ENCODE measurements at places on chromosomes 11 and 22.

DNA sequence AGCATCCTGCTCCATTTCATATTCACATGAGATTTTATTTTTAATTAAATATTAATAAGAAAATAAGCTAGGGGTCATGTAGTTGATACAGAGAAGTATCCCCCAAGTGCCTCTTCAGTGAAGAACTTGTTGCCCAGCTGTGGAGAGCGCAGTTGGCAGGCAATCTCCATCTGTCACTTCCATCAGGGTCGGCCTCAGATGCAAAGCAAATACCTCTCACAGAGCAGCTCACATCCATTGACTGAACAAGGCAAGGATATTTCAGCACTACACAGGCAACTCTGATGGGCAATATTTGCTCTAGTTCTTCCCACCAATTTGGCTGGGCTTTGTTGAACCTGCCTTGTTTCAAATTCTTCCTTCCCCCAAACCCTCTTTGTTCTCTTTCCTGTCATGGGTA lies 129.4 kb downstream of the NOX4 start:
- no peak for DNase-seq

GRCh38 chr22:36753120-36753802 lies 22.7 kb downstream of the IFT27 start:
- no peak for DNase-seq

- DNase-seq: no peak
Observed at GRCh38 chr11:106311531-106312230, 234.2 kb downstream of the AASDHPPT start.

- DNase-seq: no peak
Observed at GRCh38 chr11:72653649-72654048, 20.6 kb downstream of the PDE2A start.

GRCh38 chr11:69925366-69926196 lies 106.4 kb upstream of the FGF3 start:
- no peak for DNase-seq

DNA sequence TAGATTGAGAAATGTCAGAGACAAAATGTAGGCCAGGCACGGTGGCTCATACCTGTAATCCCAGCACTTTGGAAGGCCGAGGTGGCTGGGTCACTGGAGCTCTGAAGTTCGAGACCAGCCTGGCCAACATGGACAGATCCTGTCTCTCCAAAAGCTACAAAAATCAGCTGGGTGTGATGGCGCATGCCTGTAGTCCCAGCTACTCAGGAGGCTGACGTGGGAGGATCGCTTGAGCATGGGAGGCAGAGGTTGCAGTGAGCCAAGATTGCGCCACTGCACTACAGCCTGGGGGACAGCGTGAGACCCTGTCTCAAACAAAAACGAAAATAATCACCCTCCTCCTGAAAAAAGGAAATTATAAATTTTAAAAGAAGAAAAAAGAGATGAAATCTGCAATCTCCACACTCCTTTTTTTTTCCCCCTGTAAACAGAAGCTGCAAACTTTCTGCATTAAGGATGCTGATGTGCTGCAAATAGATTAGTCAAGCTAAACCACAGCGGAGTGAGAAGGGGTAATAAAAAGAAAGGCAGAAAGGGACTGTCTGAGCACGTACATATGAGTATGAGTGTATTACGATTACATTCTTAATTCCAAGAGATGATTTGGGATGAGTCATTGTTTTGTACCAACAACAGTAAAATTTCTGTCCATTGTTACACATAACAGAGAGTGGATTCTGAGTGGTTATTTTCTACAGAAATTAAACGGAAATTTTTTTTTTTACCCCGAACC lies 87.3 kb downstream of the SIK3 start:
- DNase-seq: no peak

GRCh38 chr11:72969894-72970335 lies 155.7 kb downstream of the ATG16L2 start:
- DNase-seq: no peak

DNA sequence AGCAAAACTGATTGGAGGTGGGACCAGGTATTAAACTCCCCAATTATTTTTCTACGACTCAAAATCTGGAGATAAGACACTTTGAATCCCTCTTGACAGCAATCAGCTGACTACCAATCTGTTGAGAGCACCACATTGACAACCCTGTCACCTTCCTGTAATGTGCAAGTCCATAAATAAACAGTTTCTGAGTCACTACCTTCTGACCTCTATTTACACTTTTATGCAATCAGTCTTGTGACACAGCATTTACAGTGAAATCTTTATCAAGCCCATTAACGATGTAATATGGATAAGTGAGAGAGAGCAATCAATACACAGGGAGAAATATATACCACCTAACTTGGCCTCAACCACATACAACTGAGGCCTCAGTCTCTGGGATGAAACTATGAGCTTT lies 283.7 kb upstream of the ANO5 start:
- no peak for DNase-seq

- DNase-seq: no peak
Observed at GRCh38 chr11:113286509-113287497, 27.6 kb upstream of the TTC12 start.

DNA sequence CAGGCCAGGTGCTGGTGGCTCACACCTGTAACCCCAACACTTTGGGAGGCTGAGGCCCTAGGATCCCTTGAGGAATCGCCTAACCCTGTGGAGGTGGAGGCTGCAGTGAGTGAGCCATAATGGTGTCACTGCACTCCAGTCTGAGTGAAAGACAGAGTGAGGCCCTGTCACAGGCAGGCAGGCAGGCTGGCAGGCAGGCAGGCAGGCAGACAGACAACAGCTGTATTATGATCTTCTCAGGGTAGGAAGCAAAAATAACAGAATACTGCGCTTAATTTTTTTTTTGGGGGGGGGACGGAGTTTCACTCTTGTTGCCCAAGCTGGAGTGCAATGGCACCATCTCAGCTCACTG lies 3901.6 kb upstream of the OR11H1 start:
- DNase-seq: no peak

DNA sequence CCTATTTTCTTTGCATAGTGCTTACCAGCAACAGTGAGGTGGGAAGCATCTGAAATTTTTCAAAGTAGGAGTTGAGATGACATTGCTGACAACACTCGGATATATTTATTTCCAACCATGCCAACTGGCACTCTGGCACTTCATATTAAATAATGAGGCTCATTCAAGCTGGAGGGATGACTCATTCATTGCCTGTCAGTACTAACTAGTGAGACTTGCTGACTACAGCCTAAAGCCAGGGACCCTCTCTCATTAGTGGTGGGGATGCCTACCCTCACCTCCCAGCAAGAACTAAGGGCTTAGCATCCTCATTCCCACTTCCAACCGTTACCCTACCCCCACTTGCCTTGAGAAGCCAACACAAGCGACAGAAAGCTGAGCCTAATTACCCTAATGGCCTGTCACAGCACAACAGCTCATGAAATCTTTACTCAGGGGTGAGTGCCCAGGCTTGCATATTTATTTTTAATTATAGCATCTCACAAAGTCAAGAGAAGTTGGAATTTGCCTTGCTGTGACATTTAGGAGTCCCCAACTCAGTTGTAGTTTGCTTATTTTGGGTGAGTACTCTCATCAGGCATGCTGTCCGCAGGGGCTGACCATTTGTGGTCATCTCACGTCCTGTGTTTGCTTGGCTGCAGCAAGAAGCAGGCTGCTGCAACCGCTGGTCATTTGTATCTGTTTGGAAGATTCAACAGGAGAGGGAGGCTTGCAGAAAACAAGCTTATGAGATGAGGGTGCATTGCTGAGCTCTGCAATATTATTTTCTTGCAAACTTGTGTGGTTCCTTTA lies 181.6 kb upstream of the POU2AF2 start:
- no peak for DNase-seq

GRCh38 chr11:2104524-2105440 lies 34.4 kb downstream of the IGF2 start:
- DNase-seq: no peak

GRCh38 chr11:101478587-101479369 lies 105.0 kb downstream of the TRPC6 start:
- DNase-seq: no peak

DNA sequence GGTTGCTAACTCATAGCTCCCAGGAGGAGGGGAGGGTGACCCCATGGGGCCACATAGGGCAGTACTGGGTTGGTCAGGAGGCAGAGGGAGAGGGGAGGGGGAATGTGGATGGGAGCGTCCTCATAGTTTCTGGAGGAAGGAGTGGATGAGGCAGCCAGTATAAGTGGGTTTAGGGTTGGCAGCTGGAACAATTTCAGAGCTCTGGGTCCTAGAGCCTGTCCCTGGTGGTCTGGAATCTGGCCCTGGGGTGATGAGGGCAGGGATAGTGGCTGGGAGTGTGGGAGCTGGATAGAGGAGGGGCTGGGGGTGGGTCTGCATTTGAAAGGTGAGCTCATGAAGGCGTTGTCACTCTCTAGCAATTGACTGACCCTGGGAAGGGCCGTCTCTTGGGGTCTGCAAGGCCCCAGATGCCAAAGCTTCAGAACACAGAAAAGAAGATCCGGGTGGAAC lies 5.3 kb upstream of the MRGPRG start:
- DNase-seq: no peak

DNA sequence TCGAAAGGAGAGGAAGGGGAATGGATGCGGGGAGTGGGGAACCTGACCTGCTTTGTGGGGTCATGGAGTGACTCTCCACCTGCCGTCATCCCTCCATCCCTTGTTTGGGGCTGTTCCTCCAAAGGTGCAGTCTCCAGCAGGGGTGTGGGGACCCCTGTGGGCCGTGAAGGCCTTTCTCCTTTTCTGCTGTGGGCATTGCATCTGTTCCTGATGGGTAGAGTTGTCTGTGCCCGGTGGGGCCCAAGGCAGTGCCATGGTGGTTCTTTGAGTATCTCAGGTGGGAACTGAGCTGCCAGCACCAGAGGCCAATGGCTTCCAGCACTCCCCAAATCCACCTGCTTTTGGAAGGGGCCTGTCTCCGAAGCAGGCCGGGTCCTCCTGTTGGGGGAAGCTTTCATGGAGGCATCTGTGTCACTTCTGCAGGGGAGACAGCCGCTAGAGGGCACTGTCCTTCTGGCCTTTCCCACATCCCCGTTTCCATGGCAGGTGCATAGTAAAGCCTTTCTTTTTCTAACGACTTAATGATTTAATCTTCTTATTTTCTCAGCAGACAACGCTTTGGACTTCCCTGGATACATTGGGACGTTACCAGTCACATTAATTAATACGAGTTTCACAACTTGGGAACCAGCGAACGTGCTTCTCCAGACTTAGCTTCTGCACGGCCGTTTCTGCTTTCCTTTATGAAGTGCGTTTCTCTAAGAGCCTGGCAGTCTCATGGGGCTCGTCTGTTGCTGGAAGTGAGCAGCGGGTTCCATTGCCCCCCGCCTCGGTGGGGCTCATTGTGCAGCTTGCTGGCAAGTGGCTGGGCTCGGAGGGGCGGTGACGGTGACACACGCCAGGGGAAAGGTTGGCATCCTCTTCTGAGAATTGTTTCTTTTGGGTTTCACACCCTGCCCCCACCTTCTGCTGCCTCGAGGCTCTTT lies 57.1 kb downstream of the PARVB start:
- peak; percentile 84 for DNase-seq
